ENCODE measurements at places on chromosomes 1 and 21. TPM values are rescaled to one million over a fixed set of nuclear protein-coding genes. Genes with fewer than 3 reads are reported as not detected.

AMY1A gene
- total RNA-seq, result not detected

MMP23B gene
- total RNA-seq, result 16.6 TPM

DNA sequence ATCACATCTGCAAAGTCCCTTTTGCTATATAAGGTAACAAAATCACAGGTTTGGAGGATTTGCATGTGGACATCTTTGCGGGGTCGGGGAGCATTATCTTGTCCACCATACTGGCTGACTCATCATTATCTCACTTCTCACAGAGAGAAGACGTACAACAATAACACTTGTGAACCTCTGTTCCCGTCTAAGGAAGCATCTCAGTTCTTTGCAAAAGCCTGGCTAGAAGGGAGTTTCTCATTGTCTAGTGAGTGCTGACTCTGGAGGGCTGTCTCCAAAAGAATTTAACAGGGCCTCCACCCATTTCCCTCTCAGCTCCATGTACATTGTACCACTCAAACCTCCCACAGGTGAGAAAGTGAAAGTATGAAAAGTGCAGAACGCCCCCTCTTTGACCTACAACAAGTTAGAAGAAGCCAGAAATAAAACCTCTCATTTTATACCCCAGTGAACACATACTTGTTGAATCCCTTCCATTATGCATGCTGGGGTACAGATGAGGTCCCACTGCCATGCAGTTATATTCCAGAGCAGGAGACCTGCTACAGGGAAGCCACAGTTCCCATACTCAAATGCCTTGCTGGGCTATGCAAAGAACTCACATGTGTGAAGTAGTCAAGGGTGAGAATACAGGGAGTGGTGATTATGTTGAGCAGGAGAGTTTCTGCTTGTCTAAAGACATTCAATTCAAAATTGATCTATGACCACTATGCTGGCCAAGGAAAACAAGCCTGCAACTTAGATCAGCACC is 121.7 kb upstream of the PRDX6 start:
- DNase-seq, result no peak

DNA sequence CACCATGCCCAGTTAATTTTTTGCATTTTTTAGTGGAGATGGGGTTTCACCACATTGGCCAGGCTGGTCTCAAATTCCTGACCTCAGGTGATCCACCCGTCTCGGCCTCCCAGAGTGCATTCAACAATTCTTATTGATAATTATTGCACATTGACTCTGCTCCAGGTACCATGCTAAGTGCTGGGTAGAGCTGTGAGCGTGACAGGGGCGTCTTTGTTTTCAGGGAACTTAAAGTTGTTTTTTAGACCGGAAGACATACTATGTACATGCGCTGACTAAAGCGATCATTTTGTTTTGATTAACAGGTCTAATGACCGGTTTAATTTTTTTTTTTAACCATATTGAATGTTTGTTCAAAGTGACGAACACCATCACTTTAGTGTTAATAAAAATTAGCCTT is 4.0 kb downstream of the CD247 start:
- DNase-seq, result no peak

DNA sequence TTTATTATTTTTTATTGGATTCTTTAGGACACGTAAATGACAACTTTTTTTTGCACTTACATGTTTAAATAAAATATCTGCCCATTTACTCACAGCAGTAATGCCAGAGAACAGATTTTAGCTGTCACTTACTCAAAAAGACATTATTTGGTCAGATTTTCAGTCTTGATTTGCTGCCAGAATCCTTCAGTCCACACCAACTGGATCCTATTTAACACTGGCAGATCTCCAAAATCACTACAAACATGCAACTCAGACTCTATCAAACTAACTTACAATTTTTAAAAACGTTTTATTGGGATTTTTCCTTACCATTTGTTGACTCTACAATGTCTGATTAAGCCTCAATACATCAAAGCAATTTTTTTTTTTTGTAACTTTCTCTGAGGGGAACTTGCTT is 11.1 kb downstream of the ATP6V1G3 start:
- no peak for DNase-seq

GRCh38 chr1:160901768-160902167 is 16.8 kb upstream of the ITLN1 start:
- no peak for DNase-seq

GRCh38 chr1:212035835-212036605 is 472 bp downstream of the DTL start:
- no peak for DNase-seq

DNA sequence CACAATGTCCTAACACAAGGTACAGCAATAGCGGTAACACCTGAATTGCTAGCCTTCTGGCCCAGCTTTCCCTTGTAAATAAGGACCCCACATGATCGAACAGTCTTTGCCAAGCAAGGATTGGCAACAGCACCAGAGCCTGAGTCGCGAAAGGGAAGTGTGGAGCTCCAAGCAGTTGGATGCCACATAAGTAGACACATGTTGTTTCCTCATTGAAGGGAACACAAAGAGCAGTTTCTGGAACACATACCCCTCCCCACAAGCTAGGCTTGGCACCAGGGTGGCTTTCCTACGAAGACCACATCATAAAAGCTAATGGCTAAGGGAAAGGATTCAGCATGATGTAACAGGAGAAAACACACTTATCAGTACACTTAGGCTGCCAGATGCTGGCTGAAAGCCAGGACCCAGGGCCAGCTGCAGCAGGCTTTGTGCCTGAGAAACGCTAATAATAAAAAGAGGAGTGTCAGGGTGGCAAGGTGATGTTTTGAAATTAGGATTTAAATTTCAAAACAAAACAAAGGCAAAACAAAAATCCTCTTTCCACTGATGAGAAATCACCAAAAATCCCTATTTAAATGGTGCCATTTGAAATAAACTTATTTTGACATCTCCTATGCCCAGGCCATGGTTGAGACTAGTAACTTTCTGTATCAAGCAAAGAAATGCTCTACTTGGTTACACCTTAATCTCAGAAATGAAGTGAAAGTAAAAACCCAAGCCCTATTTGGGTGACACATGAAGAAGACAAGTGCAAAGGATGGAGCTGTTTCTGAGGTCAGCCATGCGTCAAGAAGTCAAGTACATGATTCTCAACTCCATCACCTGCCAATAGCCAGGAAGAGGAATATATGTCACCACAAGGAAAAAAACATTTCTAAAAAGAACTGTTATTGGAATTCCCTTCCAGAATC is 11.9 kb upstream of the CPLANE2 start:
- DNase-seq, result peak; percentile 89

Measured in ureter (tissue), 1 donor.